Daoy (cell line): ENCODE measurements at places on chromosomes 16 and 17.

DNA sequence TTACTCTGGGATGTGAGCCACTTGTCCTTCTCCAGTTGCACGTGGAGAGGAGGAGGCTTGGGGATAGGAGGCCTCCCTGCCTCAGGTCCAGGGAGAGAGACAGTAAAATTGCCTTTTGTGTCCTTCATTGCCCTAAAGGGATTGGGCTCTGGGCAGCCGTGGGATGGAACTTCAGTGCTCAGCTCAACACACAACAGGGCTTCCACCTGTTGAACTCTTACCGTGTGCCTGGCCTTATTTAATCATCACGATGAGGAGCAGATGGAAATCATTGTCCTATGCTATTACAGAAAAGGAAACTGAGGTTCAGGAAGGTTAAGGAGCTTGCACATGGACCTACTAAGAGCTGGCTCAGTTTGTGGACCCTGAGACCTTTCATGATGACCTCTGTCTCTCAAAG, 92.4 kb upstream of the CDC42EP4 start:
- no peak for DNase-seq

- no peak for DNase-seq
Measured at GRCh38 chr17:72488555-72489271, 367.9 kb downstream of the SOX9 start.

DNA sequence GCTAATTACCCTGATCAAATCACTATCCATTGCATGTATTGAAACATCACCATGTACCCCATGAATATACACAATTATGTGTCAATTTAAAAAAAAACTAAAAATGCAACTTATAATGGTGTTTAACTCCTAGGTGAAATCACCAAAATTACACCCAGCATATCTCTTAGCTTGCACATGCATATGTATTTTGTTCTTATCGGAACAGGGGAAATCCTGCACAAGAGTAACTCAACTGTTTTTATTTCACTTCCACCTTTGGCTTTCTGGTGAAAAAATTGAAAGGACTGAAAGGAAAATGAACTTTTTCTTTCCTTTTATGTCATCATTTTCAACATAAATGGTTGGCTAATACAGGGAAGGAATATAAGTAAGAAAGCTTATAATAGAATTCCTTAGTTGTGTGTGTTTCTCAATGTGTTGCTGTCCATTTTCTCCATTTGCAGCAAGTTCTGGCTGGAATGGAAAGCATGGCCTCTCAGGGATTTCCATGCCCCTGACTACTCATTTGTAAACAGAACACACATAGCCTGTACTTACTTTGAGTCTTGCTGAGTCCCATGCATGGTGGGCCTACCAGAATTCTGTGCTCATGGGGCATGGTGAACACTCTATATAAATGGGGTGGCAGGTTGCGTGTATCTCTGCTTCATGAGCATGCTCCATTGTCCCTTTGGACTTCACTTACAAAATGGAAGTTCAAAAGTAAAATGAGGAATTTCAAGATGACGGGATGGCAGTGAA, 462.0 kb downstream of the HS3ST3B1 start:
- DNase-seq = no peak

GRCh38 chr16:67443265-67443664, 12.3 kb downstream of the HSD11B2 start:
- no peak for DNase-seq

GRCh38 chr16:88941913-88942909, 34.8 kb downstream of the CBFA2T3 start:
- DNase-seq = peak; percentile 53

GRCh38 chr16:21166561-21166961, 8.1 kb downstream of the LDAF1 start:
- DNase-seq = peak; percentile 19

DNA sequence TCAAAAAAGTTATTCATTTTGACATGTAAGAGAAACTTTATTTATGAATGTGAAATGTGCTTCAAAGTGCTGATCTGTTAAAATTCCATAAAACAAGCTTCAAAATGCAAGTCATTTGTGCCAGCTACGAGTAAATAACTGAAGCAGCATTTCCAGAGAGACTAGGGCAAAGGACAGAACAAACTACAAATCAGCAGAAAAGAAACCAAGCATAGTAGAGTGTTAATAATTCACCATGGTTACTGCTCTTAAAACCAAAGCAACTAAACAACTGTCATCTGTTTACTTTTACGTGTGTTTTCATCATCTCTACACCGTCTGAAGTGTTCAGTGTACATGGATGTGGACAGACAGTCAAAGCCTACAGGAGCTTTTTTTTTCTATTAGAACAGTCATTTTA, 1.6 kb upstream of the ASPA start:
- DNase-seq = no peak

GRCh38 chr17:79627766-79628690, 17.2 kb upstream of the RBFOX3 start:
- DNase-seq = no peak

DNA sequence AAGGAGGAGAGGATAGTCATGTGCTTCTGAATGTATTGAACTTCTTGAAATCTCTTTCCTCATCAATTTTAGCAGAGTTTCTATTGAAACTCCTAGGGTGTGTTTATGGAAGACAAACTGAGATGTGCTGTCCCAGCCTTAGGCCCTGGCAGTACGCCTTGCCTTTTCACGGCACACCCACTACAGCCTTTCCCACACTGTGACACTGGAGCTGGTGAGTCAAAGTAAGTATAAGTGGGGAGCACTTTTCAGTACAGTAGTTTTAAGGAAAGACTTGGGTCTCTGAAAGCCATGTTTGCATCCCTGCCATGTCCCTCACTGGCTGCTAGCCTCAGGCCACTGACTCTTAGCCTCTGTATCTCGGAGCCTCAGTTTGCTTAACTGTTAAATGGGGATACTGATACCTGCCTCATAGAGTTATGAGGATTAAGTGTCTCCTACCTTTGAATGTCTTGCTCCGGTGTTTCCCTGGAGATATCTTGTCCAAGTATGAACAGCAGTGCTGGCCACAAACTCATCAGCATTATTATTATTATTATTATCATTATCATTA, 144.7 kb upstream of the CRHR1 start:
- no peak for DNase-seq

- peak; percentile 70 for DNase-seq
Measured at GRCh38 chr16:57530104-57530521, 6.3 kb downstream of the CCDC102A start.

DNA sequence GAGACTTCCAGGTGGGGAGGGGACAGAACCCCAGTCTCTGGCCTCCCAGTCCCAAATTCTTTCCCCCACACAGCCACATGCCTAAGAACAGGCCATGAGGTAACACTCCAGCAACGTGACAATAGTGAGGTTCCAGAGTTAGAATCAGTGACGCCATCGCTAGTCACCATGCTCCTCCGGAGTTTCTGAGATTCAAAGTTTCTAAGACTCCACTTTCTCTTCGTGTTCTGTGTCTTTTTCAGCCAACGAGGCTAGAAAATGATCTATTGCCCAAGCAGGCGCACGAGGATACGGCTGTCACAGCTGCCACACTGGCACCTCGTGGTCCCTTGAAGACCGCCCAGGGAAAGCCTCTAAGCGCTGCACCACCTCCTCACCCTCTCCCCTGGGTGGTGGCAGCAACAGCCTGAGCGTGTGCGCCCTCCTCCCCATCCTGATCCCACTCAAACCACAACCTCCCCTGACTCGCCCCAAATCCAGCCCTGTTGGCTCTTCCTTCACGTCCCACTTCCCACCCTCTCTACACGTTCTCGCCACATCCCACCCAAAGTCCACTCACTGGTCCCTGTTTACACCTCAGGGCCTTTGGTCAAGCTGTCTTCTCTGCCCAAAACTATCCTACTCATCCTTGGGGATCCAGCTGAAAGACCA, 1.0 kb downstream of the MCRIP1 start:
- no peak for DNase-seq

GRCh38 chr16:68257251-68257905, 6.9 kb upstream of the SLC7A6 start:
- no peak for DNase-seq

DNA sequence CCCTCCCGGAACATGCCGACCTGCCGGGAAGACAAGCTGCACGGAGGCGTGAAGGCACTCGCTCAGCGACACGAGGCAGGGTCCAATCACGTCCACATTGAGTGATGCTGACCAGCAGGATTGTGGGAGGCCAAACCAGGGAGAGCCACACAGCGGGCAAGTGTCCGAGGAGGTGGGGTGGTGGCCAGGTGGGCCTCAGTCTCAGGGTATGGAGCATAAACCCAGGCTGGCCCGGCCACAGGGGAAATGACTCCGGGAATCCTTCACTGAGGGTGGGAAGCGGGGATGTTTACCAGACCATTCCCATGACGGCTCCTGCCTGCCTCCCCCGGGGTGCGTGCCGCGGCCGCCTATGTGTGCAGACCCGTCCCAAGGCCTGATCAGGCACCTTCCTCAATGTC, 62.5 kb downstream of the RPH3AL start:
- DNase-seq = no peak

DNA sequence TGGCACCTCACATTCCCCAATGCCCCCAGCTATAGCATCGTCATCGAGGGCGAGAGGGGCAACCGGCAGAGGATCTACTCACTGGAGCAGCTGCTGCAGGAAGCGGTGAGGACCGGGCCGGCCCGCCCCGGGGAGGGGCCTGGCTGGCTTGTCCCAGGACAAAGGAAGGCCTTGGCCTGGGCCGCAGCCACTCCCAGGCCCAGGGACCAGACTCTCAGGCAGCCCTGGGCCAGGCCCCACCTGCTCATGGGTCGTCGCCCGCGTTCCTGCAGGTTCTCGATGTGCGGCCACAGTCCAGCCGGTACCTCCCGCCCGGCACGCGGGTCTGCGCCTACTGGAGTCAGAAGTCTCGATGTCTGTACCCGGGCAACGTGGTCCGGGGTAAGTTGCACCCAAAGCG, 53.4 kb downstream of the ACTG1 start:
- no peak for DNase-seq

DNA sequence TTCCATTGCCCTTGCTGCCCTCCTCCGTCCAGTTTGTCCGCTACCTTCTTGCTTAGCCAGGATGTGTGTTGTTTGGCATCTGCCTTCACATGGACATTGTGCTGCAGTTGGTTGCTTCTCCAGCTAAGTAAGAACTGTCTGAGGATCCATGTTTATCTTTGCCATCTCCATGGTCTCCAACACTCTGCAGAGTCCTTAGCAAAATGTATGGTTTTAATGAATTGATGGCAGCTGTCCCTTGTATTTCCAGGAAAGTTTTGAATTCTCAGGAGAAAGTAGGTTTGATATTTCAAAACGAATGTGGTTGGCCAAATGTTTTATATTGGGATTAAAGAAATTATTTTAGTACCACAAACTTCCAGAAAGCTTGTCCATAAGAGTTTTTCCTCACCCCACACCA, 160.9 kb downstream of the SPECC1 start:
- no peak for DNase-seq
